ENCODE measurements at places on chromosomes 4 and X.

DNA sequence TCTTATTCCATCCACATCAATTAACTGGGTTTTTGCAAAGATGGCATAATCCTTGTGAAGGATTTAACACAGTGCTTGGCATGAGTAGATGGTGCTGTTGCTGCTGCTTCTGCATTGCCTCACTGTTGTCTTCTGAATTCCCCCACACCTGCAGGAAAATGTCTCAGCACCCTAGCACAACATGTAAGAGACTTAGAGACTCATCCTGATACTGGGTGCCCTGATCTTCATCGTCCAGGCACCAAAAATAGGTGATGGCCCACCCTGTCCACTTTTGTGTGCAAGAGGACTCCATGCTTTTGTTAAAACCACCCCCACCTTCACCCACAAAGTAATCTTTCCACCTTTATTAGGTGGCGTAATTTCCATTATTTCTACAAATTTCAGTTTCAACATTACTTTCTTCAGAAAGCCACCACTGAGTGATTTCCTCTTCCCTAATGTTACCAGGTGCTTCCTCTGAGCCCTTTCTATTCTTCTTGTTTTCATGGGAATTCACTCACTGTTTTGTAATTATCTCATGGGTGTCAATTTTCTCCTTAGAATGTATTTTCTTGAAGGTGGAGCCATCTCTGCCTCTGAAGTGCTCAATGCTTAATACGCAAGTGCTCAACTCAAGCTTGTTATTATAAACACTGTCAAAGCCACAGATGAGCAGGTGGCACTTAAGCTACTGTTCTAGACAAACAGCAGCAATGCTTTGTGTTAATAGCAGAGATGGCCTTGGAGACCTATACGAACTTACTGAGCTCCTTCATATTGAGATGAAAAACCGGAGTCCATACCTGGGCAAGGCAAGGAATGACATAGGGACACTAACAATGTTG lies 89.5 kb downstream of the HS3ST1 start:
- no peak for DNase-seq

GRCh38 chrX:119758731-119759247 lies 401 bp downstream of the SOWAHD start:
- DNase-seq = no peak

DNA sequence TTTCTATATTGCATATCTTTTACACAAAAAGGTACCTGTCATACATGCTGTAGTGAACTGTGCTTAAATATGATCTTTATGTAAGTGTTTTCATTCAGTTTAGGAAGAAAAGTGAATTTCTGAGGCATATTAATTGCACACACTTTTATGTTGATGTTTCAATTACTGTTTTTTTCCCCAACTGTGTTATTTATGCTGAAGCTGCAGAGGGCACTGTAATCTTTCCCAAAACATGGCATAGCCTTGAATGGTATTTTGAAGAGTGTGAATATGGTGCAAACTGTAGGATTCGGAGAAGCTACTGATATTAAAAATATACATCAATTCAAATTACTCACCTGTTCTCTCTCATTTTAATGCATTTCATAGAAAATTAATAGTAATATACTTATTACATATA lies 6.0 kb upstream of the CENPE start:
- peak; percentile 43 for DNase-seq

DNA sequence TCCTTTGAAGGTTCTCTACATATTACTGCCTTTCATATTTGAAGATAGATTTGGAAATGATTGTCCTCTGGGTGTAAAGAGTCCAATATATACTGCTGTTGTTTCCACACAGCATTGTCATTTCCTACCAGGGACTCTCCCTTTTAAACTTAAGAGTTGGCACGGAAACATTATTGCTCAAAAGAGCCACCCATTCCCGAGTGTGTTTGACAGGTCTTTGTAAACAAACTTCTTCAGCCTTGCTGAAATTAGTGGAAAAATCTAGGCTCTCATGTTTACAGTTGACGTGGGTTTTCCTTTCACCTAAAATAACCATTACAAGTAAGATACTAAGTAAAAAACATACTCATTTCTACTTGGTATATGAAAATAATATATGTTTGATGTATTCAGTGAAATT lies 111.4 kb upstream of the LIMCH1 start:
- DNase-seq = no peak

DNA sequence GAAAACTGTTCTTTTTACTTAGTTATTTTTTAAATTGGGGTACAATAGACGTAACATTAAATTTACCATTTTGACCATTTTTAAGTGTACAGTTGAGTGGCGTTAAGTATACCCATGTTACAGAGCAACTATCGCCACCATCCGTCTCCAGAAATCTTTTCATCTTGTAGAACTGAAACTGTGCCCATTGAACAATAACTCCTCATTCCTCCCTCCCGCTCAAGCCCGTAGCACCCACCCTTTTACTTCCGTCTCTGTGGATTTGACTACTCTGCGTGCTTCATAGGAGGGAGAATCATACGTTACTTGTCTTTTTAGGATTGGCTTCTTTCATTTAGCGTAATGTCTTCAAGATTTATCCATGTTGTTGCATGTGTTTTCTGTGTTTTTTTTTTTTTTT lies 55.3 kb downstream of the TMEM131L start:
- no peak for DNase-seq

GRCh38 chr4:127015667-127016117 lies 617.1 kb upstream of the INTU start:
- no peak for DNase-seq

DNA sequence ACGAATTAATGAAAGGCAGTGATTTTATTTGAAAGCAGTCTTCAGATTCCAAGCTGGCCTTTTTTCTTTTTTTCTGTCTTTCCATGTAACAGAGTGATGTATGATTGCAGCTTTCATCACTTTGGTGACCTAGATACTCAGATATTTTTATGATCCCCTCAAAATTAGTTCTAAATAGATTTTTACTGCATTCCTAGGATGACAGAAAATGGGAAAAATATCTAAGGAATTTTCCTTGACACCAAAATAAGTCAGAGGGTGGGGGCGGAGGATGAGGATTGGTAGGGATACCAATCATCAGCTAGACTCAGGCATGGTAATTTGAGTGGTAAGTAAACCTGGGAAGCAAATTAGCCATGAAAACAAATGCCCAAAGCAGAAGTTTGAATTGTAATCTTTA lies 11.9 kb upstream of the HMGB2 start:
- peak; percentile 32 for DNase-seq

All from fibroblast of the aortic adventitia (primary cell).